GM12878 (cell line): ENCODE measurements at places on chromosomes 12 and 14. TPM values are rescaled to one million over a fixed set of nuclear protein-coding genes. Genes with fewer than 3 reads are reported as not detected.

SRGAP1 gene
- 0.85 and 0.96 TPM in 2 replicates for total RNA-seq

KLRK1 gene
- total RNA-seq: 0.64 and 1.2 TPM in 2 replicates

SCARB1 gene
- total RNA-seq: 102 and 104 TPM in 2 replicates

TCL1B gene
- total RNA-seq: not detected in 2 replicates

- no peak for DNase-seq
These were observed 50.8 kb upstream of the CDKL1 start for GRCh38 chr14:50447461-50447860.

DNA sequence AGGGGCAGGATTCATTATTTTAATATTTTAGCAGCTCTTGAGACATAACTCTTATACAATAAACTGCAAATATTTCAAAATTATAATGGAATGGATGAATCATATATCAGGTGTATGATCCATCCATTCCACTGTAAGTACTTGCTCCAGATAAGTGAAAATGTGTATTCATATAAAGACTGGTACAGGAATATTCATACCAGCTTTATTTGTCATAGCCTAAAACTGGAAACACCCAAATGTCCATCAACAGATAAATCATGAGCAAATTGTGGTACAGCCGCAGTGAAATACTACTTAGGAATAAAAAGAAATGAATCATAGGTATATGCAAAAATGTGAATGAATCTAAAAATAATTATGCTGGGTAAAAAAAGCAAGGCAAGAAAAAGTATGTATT is 263.6 kb upstream of the SYT10 start:
- no peak for DNase-seq

GRCh38 chr12:61138415-61138759 is 1121.8 kb upstream of the USP15 start:
- no peak for DNase-seq

DNA sequence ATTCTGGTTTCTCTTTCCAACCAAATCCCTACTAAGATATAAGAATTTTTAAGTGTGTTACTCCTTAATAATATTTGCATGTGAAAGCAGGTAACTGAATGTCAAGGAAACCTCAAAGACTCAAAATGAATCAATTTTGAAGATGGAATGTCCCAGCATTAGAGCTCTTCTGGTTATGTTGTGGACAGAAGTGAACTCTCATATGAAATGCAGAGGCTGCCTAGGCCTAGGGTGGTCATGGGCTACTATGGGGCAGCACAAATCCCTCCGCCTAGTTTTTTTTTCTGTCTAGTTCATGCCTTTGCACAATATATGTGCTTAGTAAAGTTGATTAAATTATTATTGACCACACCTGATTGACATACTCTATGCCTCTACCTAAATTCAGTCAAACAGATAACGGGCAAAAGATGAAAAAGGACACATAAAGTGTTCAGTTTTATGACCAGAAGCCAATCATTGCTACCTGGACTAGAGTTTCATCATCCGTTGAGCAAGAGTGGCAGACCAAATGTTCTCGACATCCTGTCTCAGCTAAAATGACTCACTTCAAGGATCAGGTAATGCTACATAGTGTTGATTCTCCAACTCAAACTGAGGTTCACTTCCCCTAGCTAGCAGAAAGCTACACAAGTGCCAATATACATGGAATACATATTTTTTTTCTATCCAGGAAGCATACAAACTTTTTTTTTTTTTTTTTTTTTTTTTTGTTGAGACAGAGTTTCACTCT is 1211.4 kb downstream of the VRK1 start:
- DNase-seq: no peak

- DNase-seq: no peak
These were observed 115.5 kb upstream of the G2E3 start for GRCh38 chr14:30443368-30444007.

GRCh38 chr12:51028813-51029150 is 2.6 kb upstream of the SLC11A2 start:
- no peak for DNase-seq

- no peak for DNase-seq
These were observed 87.8 kb upstream of the GZMB start for GRCh38 chr14:24721775-24722174.

DNA sequence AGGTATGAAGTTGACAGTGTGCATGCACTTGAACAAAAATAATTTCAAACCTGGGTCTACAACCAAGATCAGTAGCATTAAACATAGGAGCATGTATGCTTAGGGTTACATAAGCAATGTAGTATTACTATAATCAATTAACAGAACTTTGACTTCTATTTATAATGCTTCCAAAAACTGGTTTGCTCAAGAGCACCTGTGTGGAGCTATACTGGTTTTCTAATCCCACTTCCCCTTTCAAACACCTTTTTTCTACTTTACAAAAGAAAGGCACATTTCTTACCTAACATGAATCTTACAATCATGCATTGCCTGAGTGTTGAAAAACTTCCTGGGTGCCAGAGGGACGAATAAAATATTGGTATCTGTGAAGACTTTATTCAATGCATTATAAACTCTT is 72.7 kb downstream of the EFCAB11 start:
- DNase-seq: no peak
